ENCODE measurements at places on chromosomes 11 and 22.

- no peak for DNase-seq
Observed at GRCh38 chr22:33792832-33793231, 127.4 kb downstream of the LARGE1 start.

GRCh38 chr22:50165436-50166123 lies 5.0 kb upstream of the PANX2 start:
- no peak for DNase-seq

DNA sequence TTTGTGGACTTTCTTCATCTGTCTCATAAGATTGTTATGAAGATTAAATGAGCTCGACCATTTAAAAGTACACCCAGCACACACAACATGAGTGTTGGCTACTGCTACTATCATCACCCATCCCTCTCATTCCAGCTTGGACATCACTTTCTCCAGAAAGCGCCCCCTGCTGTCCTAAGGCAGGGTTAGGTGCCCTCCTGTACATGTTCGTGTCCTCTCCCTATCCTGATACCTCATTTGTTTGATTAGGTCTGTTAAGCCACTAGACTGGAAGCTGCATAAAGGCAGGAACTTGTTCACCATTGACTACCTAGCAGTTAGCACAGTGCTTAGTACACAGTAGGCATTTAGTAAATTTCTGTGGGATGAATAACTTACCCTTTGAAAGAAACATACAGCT lies 85.5 kb downstream of the ENTHD1 start:
- peak; percentile 9 for DNase-seq

- no peak for DNase-seq
Observed at GRCh38 chr22:32043391-32043790, 330 bp downstream of the SLC5A1 start.

DNA sequence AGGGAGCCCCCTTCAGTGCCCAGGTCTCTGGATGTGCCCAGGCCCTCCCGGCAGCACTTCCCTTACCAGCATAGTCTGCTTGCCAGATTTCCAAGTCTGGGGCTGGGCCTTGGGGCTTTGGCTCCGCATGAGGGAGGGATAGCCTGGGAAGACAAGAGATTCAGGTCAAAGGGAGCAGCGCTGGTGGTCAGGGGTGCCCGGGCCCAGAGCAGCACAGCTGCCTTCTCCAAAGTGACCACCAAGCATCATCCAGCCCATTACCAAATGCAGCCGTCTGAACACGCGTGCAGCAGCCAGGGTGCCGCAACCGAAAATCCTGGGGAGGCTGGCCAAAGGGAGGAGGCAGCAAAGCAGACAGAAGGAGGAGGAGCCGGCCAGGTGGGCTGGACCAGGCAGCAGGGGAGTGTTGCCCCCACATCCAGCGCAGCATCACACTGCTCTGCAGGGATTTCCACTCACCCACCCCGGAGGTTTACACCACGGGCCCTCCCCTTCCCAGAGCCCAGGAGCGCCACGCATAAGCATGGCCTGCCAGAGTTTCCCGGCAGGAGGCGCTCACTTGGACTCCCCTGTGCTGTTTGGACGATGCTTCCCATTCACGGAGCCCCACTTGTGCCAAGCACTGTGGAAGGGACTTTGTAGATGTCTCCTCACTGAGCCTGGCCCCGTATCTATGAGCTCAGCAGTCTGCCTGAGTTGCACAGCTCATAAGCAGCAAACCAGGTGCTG lies 22.5 kb downstream of the TRIM29 start:
- DNase-seq: no peak

DNA sequence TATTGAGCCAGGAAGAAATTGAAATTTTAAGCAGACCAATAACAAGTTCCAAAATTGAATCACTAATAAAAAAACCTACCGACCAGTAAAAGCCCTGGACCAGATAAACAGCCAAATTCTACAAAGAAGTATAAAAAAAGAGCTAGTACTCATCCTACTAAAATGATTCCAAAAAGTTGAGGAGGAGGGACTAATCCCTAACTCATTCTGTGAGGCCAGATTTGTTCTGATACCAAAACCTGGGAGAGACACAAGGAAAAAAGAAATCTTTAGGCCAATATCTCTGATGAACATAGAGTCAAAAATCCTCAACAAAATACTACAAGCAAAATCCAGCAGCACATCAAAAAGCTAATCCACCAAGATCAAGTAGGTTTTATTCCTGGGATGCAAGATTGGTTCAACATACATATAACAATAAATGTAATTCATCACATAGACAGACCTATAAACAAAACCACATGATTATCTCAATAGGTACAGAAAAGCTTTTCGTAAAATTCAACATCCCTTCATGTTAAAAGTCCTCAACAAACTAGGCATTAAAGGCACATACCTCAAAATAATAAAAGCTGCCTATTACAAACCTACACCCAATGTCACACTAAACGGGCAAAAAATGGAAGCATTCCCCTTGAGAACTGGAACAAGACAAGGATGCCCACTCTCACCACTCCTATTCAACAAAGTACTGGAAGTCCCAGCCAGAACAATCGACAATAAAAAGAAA lies 13.1 kb downstream of the OR52A5 start:
- no peak for DNase-seq

- no peak for DNase-seq
Observed at GRCh38 chr11:66073669-66074068, 3.6 kb downstream of the PACS1 start.

DNA sequence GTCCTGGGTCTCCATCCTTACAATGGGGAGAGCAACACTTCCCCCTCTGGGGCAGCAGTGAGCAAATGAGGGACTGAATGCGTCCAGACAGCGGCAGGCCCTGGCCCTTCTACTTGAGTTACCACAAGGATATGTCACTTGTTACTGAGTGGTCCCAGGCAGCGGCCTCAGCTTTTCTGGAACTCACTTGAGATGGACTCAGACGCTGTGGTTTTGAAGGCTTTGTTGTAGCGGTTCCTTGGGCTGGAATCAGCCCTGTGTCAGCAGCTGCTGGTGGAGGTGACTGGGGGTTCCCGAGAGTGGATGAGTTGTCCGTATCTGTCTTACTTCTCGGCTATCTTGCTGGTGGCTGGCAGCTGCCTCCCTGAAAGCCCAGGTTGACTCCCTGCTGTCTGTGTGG lies 77.0 kb downstream of the MICAL2 start:
- DNase-seq: no peak

DNA sequence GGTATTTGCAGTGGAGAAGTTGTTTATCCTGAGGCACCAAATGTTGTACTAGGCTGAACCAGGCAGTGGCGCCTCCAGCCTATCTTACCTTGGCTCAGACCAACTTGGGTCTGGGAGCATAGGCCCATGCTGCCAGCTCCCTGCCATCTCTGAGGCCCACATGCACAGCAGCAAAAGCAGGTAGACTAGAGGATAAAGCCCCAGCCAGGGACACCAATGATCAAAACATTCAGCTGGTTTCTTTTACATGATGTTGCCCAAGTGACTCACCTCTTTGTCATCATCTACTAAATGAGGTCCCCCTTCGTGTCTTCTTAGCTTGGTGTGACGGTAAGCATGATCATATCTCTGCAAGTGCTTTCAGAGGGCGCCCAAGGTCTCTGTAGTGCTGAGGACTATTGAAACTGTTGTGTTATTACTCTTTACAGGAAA lies 112.1 kb upstream of the DRD2 start:
- no peak for DNase-seq

DNA sequence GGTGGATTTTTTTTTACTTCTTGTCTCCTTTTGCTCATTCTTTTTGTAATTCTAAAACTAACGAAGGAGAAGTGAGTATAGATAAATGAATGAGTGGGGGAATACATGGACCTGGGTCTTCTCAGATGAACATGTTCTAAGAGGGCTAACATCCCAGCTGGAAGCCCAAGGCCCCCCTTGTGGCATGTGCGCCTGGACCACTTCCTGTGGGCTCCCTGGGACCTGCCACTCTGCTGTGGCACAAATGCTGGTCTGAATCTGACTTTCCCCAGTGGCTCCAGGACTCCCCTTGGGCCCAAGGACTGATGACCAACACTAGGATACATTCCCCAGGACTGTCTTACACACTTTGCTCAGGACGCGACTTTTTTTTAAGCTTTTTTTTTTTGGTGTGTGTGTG lies 32.7 kb upstream of the ALX4 start:
- no peak for DNase-seq

GRCh38 chr22:37865510-37865909 lies 16.3 kb downstream of the EIF3L start:
- no peak for DNase-seq

DNA sequence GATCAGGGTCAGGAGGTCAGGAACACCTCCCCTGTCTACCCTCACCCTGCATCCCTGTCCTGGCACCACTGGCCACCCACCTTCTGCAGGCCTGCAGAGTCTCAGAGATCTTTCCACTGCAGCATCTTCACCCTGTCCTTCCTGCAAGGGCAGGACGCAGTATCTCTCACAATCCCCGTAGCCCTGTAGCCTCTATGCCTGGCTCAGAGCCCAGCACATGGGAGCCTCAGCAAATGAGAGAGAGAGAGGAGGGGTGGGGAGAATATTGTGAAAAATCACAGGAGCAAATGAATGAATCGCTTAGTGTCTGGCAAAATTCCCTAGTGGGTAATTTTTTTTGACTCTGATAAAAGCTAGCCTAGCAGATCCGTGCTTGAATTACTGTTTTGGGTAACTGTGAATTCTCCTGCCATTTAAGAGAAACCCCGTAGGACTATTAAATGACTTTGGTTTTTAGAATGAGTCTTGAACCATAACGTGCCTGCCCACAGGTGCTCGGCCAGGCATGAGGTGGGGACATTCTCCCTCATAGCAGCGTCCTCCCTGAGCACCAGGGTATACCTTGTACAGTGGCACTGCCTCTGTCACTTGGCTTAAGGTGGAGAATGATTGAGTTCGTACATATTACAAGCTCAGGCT lies 91.5 kb downstream of the MORC2 start:
- no peak for DNase-seq

- no peak for DNase-seq
Observed at GRCh38 chr11:69951821-69952220, 126.3 kb upstream of the ANO1 start.

GRCh38 chr22:28736301-28737155 lies 5.1 kb downstream of the CHEK2 start:
- peak; percentile 54 for DNase-seq

DNA sequence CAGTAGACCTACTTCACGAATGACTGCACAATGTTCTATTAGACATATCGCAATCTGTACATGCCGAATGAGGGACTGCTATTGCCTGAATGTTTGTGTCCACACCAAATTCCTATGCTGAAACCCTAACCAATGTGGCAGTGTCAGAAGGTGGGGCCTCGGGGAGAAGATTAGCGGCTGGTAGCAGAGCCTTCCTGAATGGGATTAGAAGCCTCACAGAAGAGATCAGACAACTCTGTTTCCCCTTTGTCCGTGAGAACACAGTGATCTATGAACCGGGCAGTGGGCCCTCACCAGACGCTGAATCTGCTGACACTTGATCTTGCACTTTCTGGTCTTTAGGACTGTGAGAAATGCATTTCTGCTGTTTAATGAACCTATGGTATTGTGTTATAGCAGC lies 33.1 kb downstream of the LRFN4 start:
- DNase-seq: no peak

Data from NT2/D1 (cell line).